GOT3 (cell line): ENCODE measurements at places on chromosomes 11 and 22.

DNA sequence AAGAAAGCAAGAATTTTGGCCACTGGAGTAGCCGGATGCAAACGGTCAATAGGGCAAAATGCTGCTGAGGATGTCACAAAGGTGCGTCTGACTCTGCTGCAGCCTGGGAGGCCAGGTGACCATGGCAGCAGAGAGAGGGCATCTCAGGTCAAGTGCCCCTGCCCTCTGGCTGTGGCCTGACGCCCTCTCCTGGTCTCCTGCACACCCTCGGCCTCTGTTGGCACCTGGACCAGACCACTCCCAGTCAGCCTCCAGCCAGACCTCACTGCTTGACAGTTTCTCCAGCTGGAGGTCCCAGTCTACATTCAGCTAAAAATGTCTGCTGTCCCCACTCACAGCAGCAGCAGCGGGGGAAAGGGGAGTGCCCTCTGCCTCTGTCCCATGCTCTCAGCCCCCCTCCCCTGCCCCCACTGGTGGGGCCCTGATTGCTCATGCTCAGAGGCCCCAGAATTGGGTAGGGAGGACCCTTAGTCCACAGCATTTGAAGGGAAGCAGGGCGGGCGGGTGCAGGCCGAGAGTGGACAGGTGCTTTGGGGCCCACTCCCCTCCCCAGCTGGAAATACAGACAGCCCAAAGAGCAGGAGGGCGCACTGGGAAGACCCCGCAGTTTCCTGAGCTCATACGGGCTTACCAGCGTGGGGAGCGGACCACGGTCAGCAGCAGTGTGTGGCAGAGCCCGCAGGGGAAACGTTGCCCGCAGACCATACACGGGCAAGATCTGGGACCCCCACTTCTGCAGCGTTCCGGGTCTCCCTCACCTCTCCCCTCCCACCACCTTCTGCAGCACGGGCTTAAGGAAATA is 1.6 kb upstream of the BRSK2 start:
- no peak for DNase-seq

DNA sequence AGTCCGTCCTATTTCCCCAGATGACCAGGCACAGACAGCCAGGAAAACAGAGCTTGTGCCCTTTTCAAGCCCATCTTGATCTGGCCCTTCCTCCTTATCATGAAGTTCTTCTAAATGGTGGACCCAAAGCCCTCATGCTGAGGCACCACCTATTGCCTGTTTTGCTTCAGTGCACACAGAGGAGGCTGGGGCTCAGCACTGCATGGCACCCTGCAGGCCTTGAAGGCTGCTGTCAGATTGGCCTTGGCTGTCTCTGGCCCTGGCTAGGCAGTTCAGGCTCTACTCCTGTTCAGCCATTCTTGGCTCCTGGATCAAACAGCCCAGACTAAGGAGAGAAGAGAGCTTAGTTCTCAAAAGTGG is 49.2 kb downstream of the OTOG start:
- no peak for DNase-seq

GRCh38 chr11:112770033-112770432 is 191.2 kb upstream of the NCAM1 start:
- DNase-seq = no peak

DNA sequence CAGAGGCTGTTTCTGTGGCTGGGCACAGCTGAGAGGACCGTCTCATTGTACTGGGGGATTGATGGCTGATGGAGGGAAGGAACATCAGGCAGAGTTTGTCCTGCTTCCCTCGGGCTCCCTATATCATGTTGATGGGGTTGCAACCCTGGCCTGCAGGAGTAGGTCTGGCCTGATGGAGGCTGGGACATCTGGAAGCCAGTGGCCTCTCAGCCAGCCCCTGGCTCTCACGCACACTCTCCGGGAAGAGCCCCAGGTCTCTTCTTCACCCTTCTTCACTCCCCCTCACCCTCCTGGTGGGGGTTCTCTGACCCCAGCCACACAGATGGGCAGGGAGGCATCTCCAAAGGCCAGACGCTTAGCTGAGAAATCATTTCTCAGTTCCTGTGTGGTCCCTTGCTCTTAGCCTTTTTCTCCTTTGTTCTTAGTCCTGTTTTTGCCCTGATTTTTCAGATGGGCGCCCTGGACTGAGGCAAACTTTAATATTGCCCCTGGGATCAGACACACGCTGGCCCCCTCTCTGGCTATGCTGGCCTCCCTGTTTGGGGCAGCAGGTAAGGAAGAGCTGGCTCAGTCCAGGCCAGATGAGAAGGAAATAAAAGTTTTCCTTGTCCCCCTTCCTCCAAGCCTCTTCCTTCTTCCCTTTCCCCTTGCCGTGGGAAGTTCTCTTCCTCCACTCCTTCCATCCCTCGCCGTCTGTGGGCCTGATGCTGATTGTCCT is 13.9 kb upstream of the ANO1 start:
- DNase-seq = no peak

- no peak for DNase-seq
Observed at GRCh38 chr11:124122123-124122522, 6.9 kb downstream of the VWA5A start.
